NCI-H1694 treated with DMSO at 0.1 percent for 48 hours (cell line): ENCODE measurements at places on chromosomes 3 and 15.

- DNase-seq = no peak
Measured at GRCh38 chr3:187025254-187025655, 94.9 kb downstream of the ST6GAL1 start.

- no peak for DNase-seq
Measured at GRCh38 chr3:187694801-187695200, 7.6 kb downstream of the RTP2 start.

GRCh38 chr15:44482090-44482489, 54.7 kb downstream of the CTDSPL2 start:
- no peak for DNase-seq

DNA sequence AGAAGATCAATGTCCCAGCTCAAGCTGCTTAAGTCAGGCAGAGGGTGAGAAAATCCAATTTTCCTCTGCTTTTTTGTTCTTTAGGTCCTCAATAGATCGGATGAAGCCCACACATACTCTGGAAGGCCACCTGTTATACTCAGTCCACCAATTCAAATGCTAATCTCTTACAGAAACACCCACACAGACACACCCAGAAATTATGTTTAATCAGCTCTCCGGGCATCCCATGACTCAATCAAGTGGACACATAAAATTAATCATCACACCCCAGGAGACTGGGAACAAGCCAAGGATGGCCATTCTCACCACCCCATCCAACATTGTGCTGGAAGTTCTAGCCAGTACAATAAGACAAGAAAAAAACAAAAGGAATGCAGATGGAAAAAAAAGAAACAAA, 67.8 kb upstream of the SLC24A5 start:
- DNase-seq = no peak

GRCh38 chr3:149316437-149316836, 17.0 kb downstream of the TM4SF18 start:
- no peak for DNase-seq

- DNase-seq = peak; percentile 4
Measured at GRCh38 chr3:115081444-115081843, 65.6 kb downstream of the ZBTB20 start.

- no peak for DNase-seq
Measured at GRCh38 chr3:122257644-122258364, 67.2 kb upstream of the CSTA start.

GRCh38 chr3:159252274-159252673, 450.4 kb downstream of the MFSD1 start:
- no peak for DNase-seq
